ENCODE measurements at places on chromosomes 5 and 9.
A peak's percentile ranks its signal among the peaks of the same experiment; 100 is the strongest.

- DNase-seq: no peak
Observed at GRCh38 chr5:177195307-177195952, 61.9 kb downstream of the NSD1 start.

GRCh38 chr5:137665678-137666460, 70.0 kb downstream of the KLHL3 start:
- DNase-seq: no peak

DNA sequence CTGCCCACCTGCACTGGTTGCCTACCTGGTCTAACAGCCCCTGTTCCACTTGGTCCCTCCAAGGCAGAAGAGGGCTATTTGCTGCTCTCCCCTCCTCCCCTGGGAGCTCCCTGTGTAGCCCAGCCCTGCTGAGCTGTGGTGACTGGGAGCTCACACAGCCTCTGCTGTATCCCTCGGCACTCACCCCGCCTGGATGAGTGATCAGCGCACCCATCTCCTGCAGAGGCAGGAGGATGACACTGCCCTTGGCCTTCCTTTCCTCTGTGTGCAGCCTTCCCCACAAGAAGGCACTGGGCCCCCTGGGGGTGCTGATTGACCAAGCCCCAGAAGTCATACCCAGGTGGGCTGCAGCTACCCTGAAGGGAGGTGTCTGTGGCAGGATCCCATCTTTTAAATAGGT, 134.2 kb downstream of the ADAMTS2 start:
- DNase-seq: no peak

- DNase-seq: no peak
Observed at GRCh38 chr5:146173597-146173996, 8.9 kb downstream of the LARS1 start.

DNA sequence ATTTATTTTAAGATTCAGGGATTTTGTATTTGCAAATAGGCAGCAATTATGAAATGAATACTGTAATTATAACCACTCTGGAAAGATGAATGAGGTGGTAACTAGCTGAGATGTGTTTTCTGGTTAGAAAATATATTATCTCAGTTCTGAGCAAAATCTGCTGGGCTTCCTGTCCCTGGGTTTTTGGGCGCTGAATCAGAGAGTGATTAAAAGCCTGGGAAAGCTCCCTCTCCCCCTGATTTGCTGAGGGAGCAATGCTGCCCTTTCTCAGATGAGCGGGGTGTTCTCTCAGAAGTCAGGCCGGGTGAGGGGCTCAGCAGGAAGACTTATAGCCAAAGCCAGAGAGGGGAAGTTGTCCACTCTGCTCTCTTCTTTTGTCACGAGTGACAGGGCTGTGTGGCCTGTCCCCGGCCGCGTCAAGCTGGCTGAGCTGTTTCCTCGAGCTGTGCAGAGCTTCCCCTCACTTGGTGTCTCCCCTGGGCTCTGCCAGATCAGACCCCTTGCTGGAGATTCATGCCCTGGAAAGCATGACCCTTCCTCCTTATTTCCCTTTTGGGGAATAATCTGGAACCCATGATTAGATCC, 39.8 kb upstream of the PITX1 start:
- no peak for DNase-seq

DNA sequence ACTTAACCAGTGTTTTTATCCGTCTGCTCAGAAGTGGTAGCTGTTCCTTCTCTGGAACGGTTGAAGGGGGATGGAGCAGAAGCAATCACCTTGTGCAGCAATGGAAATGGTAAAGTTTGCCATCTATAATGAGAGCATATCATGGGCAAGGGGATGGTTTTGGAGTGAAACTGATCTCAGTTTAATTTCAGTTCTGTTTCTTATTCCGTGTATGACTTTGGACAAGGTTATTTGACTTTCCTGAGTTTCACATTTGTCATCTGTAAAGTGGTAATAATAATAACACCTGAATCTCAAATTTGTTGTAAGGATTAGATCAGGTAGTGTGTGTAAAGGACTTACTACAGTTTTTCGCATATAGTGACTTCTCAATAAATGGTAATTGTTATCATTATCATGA, 106.1 kb downstream of the PCSK1 start:
- DNase-seq: no peak

- no peak for DNase-seq
Observed at GRCh38 chr5:164501344-164501743, 995.9 kb downstream of the MAT2B start.

GRCh38 chr9:111759762-111760639, 34.7 kb downstream of the SHOC1 start:
- DNase-seq: peak; percentile 61

DNA sequence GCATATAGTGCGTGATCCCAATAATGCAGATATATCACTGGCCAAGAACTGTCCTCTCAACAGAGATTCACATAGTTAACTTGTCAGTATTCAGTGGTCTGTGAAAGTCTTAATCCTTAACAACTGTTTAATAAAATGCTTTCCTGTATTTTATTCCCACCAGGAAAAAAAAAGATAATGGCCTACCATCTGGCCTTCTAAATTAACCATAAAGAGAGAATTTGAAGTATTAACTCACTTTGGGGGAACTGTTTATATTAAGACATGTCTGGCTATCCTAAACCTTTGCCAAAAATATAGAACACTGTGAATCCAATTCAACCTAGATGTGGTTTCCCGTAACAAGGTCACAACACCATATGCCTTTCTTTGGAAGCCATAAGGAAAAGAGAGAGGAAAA, 818 bp upstream of the FREM1 start:
- no peak for DNase-seq

DNA sequence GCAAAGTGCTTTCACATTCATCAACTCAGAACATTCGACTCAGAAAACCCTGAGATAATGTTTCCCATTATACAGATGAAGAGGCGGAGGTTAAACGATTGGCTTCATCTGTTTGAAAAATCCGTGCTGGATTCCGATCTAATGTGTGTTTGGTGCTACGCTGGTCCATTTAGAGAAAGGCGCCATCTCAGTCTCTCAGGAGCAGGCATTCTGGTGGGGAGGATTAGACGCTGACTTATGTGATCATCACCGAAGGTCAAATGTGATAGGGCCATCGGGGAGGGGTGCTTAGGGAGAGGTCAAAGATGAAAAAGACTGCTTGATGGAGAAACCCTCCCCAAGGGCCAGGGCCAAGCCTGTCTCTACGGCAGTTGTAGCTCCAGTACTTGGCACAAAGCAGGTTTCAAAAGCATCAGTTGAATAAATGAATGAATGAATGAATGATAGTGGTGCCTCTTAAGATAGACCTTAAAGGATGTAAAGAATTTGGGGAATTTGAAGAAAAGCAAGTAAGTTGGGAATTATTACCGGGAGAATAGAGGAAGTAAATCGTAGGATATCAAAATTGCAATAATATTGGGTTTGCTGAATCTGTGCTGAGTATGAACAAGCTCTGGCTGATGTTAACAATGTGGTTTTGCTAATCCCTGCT, 160.6 kb upstream of the SHB start:
- DNase-seq: no peak

- DNase-seq: no peak
Observed at GRCh38 chr9:35730486-35730854, 1.5 kb downstream of the TLN1 start.

DNA sequence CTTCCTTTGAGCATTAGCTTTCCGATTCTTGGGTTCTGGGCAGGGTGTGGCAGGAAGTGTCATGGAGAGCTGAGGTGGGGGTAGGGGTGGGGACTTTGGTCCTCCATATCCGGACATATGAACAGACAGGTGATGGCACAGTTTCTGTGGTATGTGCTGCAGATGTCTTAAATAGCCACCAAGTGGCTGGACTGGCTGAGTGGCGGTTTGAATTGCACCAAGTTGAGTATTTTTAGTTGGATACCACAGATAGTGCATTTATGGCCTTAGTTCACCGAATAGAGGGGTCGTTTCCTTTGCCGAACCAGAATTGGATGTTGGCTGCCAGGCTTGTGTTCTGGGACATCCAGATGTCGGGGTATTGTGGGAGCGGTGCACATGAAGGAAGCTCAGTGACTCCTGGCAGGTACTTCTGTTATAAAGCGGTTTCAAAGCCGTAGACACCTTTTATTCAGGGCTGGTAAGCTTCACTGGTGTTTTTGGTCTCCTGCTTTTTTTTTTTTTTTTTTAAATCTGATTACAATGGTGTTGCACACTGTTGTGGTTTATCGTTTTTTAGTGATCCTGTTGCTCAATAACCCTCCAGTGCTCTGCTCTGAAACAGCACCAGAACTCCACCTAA, 15.1 kb upstream of the TNFAIP8 start:
- DNase-seq: no peak

GRCh38 chr5:1471240-1471853, 26.1 kb upstream of the SLC6A3 start:
- DNase-seq: no peak

DNA sequence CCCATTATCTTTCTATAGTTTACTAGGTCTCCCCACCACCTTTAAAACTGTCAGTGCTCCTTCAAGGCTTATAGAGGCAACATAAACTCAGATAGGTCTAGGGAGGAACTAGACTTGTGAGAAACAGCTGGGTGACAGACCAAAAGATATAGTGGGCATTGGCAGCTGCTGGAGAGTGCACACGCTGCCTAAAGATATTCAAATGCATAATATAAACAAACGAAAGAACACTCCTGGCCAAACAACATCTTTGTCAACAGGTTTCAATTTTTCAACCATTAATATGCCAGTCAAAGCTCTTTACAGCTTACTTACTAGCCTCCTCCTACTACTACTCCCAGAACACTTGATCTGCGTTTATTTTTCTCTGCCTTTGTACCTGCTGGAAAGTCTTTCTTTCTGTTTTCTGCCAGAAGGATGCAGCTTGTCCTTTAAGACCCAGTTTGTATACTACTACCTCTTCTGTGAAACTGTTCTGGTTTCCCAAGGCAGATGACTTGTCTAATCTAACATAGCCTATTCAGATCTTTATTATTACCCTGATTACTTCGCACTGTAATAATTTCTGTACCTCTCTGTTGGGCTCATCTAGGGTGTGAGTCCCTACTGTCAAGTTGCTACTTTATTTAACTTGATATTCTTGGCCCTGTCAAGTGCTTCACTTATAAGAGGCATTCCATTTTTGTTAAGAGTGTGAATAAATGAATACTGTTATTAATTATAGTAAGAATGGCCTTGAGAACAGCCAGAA, 14.3 kb downstream of the KDM3B start:
- DNase-seq: no peak

DNA sequence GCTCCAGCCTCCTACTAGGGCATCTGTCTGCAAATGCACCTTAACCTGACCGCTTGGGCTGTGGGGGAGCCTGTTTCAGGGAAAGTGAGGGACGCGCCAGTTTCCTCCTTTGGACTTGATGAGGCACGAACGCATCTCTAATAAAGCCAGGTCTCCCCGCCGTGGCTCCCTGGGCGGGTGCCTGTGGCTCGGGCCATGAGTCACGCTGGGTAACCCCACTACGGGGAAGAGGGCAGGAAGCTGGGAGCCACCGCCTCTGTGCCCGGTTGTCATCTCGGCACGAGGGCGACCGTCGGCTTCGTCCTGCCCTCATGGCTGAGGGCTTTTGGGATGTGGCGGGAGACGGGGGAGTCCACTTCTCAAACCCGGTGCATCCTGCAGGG, 12.1 kb downstream of the NOTCH1 start:
- DNase-seq: no peak

- DNase-seq: peak; percentile 63
Observed at GRCh38 chr9:90099262-90099963, 494.6 kb downstream of the GADD45G start.

DNA sequence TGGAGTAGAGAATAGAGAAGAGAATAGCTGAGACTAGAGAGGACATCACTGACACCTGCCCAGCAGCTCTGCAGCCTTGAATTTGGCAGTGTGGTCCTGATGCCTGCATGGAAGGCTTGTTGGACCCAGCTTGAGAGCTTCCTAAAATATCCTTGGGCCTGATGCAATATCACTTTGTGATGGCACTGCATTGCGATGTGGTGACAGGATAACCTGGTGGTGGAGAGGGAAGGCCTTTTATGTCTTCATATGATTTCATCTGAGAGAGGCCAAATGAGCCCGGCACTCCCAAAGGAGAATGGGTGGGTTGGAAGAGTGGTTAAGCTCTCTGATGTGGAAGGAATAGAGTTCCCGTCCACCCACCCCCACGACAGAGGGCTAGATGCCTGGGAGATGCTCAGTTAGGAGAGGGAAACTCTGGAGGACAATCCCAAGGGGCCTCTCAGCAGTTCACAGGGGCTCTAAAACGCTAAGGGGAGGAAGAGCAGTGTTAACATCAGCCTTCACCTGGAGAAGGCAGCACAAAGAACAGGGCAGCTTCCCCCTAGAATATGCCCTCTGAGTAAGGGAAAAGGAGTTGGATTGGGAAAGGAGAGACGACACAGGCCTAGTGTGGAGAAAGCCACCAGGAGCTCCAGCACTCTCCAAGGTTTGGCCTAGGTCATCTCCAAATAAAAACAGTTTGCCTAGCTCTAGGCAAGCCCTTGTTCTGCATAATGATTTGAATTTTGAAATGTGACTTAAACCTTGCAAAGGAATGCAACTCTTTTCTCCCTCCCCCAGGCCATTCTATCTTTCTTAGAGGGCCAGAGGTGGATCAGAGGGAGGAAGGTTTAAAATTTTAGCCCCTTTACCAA, 99.8 kb upstream of the SSBP2 start:
- DNase-seq: no peak

- DNase-seq: peak; percentile 95
Observed at GRCh38 chr5:132496191-132496630, 5.6 kb upstream of the IRF1 start.

- no peak for DNase-seq
Observed at GRCh38 chr9:119092125-119092524, 277.1 kb downstream of the BRINP1 start.

DNA sequence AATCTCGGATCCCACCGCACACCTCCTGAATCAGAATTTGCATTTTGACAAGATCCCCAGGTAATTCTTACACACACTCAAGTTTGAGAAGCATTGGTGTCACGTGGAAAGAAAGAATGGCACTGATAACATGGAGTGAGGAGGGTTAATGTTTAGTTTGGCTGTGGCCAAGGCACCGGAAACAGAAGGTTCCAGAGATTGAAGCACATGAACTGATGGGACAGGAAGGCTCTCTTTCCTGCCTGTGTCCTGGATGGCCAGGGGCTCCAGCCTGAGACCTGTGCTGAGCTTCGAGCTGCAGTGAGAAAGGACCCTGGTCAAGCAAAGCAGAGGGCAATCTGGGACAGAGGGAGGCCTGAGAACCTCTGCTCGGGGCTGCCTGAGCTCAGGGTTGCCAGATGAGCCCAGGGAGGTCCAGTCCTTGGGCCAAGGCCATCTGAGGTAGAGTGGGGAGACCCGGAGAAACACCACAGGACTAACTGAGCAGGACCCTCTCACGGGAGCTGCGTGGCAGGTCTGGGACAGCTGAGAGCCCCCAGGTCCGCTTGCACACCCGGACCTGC, 27.3 kb downstream of the AFAP1L1 start:
- DNase-seq: no peak

- DNase-seq: no peak
Observed at GRCh38 chr5:158126442-158127405, 267.8 kb upstream of the CLINT1 start.

- DNase-seq: no peak
Observed at GRCh38 chr5:58922461-58923171, 339.7 kb downstream of the RAB3C start.

- DNase-seq: no peak
Observed at GRCh38 chr5:82959466-82959865, 117.7 kb downstream of the TMEM167A start.

DNA sequence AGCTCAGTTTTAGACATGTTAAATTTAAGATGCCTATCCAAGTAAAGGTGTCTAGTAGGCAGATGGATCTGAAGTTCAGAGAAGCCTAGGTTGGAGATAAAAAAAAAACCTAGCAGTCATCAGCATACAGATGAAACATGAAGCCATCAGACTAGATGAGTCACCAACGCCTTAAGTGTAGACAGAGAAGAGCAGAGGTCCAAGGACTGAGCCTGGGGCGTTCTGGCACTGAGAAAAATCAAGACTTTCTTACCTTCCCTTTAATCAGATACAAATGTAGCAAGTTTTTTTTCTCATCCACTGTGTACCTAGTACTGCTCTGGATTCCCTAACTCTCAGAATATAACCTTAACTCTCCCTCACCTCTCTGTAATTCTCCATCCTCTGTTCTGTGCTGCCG, 97.3 kb downstream of the SIL1 start:
- DNase-seq: no peak

All from NCI-H774 (cell line).